GM12891 (cell line): ENCODE measurements at places on chromosomes 1 and 21.

DNA sequence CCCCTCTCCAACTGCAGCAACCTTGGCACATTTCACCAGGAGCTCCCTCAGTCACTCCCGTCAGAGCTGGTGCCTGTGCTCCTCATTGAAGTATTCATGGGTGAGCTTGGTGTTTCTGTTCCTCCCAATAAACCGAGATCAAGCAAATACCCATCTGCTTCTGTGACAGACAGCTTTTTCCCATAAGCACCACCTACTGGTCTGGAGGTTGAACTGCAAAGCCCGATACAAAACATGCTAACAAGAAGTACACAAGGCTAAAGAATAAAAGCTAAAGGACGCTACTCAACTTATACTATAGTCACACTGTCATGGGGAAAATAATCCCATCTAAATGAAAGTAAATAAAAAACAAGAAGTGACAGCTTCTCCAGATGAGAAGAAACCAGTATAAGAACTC is 111.9 kb upstream of the C21orf91 start:
- no peak for DNase-seq

DNA sequence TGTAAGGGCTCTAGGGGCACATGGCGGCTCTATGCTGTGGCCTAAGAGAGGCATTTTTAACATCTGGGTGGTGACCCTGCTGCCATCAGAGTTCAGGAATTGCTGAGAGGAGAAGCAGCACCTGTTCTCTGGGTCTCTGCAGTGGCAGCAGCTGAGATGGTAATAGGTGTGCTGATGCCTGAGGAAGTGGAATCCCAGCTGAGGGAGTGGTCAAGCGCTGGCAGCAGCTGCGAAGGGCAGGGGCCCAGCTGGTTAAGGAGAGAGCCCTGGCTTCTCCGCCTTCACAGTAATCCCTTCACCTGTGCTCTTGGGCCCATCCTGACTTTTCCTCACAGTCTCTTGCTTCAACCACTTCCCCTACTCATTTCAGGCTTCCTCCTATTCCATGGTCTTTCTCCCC is 39.8 kb downstream of the GJA5 start:
- no peak for DNase-seq

DNA sequence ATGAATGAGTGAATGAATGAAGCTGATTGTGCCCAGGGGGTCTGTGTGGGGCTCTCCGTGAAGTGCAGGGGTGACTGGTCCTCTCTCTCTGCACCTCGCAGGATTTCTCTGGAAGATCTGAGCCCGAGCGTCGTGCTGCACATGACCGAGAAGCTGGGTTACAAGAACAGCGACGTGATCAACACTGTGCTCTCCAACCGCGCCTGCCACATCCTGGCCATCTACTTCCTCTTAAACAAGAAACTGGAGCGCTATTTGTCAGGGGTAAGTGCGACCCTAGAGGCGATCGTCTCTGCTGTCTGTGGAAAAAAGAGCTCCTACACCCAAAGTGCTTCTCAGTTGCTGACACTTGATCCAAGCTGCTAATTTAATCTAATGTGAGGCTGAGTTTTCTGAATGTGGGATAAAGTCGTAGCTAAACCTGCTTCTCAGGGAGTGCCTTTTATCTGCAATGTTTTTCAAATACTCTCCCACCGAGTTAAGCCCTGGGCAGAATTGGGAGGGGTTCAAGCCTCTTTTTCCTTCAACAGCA is 101.7 kb downstream of the HUNK start:
- no peak for DNase-seq

DNA sequence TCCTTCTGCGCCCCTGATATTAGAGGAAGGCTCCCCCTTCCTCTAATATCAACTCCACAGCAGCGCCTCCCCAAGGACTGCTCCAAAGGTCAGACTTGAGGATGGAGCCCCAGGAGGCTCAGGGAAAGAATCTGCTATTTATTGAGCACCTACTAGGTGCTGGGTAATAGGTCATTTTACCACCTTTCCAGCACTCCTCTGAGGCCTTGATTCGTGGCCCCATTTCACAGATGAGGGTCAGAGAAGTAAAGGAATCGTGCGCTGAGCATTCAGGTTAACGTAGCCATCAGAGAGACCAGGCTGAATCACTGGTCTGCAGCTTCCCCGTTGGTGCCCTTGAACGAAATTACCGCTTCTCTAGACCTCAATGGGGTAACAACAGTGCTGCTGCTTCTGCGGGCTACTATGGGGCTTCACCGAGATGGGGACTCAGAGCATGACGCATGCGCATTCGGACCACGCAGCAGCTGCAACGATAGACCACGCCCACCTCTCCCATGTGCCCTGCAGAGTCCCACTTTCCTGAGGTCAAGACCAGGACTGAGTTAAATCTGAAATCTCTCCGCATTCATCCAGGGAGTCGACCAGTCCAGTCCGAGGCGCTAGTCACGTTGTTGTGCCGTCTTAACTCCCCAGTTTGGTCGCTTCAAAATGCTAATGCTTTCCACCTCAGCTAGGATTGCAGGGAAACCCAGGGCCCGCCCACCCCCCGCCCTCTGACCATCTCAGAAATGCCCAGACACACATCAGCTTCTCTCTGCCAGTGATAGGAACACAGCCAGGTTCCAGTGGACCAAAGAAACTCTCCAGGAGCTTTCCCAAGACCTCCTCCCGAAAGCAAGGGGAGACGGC is 12.9 kb downstream of the CAMK2N1 start:
- no peak for DNase-seq

DNA sequence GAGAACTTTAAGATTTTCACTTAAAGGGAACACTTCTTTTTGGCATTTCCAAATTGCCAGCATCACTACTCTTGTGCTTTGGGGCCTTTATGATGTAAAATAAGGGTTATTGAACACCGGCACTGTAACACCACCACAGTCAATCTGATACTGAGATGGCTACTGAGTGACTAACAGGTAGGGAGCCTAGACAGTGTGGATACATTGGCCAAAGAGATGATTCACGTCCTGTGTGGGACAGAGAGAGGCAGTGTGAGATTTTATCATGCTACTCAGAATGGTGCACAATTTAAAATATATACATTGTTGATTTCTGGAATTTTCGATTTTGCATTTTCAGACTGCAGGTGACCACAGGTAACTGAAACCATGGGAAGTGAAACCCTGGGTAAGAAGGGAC is 261.6 kb downstream of the SPATA17 start:
- no peak for DNase-seq

GRCh38 chr1:224014330-224014649 is 99.6 kb upstream of the FBXO28 start:
- DNase-seq, result no peak
